Amygdala (tissue), 56 donors: ENCODE measurements at places on chromosomes 4 and X.

- DNase-seq: no peak
These were observed 538.1 kb downstream of the STIM2 start for GRCh38 chr4:27398631-27399310.

DNA sequence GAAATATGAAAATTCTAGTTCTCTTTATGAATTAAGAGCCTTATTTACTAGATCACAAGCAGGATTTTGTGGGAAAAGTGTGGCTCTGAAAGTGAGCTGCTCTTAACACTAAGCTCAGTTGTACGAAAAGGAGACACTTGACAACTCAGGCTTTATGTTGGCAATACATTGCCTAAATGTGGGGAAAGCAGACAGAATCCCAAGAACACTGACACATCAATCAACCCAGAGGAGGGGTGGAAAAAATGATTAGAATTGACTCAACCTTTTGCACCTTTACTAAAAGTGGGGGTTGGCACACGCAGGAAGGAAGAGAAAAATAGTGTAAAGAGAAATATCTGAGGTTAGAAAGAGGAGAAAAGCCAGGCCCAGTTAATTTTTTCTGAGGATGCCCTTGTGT is 61.6 kb downstream of the CHST7 start:
- no peak for DNase-seq

DNA sequence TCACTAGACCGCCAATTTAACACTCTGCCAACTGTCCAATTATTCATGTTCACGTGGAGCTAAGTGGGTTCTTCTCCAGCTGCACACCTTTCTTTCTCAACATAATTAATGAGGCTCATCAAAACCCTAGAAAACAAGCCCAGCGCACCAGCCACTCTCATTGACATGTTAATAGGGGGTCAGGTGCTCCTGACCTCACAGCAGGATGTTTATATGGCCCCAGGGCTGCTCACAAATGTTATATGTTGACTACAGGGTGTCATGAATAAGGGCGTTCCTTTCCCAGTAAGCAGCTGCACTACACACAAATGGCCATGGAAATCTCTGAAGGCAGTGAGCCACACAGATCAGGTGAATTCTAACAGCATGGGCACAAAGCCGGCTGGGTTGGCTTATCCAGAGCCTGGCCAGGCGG is 209.8 kb downstream of the MGST2 start:
- DNase-seq: no peak

DNA sequence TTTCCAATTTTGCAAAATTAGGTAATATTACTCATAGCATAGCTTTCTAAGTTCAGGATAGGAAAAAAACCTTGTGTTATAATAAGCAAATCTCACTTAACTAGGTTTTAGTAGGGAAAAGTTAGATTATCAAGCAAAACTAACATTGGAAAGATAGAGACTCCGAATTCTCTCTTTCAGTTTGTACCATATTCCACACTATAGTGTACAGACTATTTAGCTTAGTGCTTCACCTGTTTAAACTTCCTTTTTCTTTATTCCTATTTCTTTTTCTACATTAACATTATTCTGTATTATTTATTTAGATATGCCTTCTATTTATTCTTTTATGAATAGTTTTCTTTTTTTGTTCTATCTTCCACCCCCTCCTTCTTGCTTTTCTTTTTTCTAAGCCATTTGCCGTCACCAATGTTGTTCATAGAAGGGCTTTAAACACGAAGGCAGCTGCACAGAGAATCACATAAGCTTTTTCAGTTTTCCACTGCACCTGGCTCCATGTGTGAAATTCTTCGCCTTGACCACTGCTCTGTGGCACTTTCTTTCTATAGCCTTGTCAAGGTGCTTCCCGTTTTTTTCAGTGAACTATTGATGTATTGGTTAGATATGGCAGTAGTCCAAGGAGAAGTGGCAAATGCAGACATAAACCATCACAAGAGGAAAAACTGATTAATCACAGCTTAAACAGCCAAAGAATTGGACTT is 8.5 kb downstream of the PCDH10 start:
- no peak for DNase-seq

- no peak for DNase-seq
These were observed 77.1 kb upstream of the EPHA5 start for GRCh38 chr4:65747386-65747785.

DNA sequence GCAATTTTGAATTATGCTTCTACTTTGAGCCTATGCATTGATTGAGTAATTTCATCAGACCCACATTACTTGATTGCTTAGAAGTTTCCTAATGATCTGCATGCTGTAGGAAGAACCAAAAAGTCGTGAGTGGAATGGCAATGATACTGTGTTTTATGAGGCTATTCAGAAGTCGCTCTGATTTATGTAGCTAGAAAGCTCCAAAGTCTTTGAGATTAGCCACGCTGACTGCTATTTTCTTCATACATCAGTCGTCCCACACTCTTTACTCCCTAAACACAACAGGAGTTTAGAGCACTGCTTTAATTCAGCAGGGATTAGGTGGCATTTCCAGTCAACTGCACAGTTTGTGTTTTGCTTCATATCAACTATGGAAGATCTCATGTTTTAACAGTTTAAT is 4.1 kb downstream of the GRID2 start:
- DNase-seq: no peak

- DNase-seq: no peak
These were observed 7.8 kb downstream of the DIAPH2 start for GRCh38 chrX:96692454-96692853.

- no peak for DNase-seq
These were observed 182.9 kb downstream of the AFAP1 start for GRCh38 chr4:7756561-7757355.

- no peak for DNase-seq
These were observed 110.8 kb downstream of the GBA3 start for GRCh38 chr4:22803512-22803911.

- no peak for DNase-seq
These were observed 2.1 kb downstream of the BRWD3 start for GRCh38 chrX:80807606-80807991.

DNA sequence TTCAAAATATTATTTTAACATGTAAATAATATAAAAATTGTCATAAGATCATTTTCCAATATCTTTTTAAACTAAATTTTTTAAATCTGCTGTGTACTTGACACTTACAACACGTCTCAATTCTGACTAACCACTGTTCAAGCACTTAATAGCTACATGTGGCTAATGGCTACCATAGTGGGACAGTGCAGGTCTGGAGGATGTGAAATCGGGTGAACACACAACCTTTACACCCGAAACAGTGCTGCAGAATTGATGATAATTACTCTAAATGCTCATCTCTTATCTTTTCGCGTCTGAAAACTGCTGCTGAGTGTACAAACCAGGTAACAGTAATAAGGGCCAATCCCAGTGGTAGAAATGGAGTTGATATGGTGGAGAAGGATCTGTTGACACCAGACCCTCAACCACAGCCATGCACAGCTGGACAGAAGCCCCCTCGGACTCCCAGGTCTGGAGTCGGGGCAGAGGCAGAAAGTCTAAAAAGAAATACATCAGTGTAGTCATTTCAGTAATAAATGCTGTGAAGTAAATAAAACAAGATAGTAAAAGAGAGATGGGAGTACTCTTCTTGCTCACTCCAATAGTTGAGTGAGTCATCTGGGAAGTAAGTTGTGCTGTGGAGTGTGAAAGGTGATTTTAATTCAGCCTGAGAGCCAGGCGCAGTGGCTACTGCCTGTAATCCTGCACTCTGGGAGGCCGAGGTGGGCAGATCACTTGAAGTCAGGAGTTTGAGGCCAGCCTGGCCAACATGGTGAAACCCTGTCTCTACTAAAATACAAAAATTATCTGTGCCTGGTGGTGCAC is 150.0 kb downstream of the CBR4 start:
- no peak for DNase-seq

DNA sequence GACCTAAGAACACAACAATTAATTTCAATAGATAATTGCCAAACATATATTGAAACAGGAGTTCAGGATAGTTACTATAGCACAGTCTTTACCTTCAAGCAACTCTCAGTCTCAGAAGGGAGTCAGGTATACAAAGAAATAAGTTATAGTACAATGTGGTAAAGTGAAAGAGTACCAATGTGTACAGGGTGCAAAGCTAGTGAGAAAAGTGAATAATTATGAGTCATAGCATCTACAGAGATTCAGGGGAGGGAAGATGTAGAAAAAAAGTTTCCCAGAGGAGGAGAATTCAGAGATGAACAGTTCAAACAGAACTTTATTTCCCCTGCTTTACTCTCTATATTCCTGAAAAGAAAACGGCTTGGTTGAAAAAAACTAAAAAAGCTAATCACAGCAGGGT is 22.7 kb upstream of the DKK2 start:
- no peak for DNase-seq

GRCh38 chr4:99696801-99697200 is 39.2 kb upstream of the C4orf54 start:
- no peak for DNase-seq

GRCh38 chr4:1099684-1100335 is 13.6 kb downstream of the RNF212 start:
- no peak for DNase-seq

DNA sequence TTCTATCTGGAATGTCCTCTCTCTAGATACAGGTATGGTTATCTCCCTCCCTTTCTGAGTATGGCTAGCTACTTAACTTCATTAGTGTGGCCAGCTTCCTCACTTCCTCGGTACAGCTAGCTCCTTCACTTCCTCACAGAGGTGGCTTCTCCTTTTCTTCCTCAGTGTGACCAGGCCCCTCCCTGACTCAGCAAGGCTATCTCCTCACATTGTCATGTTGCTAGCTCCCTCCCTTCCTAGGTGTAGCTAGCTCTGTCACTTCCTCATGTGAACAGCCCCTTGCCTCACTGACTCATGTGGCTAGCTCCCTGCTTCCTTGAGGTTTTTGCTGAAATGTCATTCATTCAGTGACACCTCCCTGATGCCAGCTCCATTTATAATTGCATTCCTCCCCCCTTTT is 67.3 kb upstream of the DDIT4L start:
- DNase-seq: no peak

DNA sequence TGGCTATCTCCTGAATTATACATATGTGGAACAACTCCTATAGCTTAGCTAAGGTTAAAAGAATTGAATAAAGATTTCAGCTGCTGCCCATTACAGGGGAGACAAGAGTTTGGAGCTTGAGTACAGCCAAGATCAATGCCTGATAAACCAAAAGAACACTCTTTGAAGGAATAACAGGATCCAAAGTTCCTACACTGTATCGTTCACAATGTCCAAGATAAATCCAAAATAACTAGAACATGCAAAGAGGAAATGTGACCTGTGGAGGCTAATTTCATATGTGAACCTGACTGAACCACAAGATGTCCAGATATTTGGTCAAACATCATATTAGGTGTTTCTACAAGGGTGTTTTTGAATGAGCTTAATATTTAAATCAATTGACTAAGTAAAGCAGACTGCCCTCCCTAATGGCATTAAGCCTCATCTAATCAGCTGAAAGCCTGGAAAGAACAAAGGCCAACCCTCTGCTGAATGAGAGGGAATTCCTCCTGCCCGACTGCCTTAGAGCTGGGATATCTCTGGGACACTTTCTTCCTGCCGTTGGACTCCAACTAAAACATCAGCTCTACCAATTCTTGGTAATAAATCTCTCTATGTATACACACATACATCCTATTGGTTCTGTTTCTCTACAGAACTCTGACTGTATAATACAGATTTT is 19.2 kb downstream of the RFC1 start:
- no peak for DNase-seq

- no peak for DNase-seq
These were observed 25.2 kb downstream of the P2RY8 start for GRCh38 chrX:1511829-1512228.

- DNase-seq: no peak
These were observed 7.5 kb downstream of the PPEF1 start for GRCh38 chrX:18714910-18715309.

GRCh38 chr4:14383652-14384051 is 618.6 kb upstream of the CPEB2 start:
- no peak for DNase-seq

- DNase-seq: no peak
These were observed 12.2 kb upstream of the WFS1 start for GRCh38 chr4:6257247-6258025.

- DNase-seq: no peak
These were observed 422.9 kb downstream of the SPRY1 start for GRCh38 chr4:123819362-123820035.

DNA sequence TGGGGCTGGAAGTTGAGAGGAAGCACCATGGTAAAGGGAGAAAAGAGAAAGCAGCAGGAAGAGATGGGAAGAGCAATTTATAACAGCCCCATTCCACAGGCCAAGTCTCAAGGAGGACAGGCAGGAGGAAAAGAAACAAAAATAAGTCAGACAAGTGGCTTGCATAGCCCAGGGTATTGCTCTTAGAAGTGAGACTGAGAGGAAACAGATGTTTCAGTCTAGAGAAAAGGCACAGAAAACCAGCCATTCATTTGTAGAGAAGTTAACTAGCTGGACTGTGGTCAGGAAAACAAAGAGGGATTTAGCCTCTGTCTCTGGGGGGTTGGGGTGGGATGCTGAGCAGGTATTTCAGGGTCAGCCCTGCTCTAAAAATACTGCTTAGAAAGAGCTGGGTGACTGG is 175.0 kb upstream of the ARHGEF9 start:
- no peak for DNase-seq

DNA sequence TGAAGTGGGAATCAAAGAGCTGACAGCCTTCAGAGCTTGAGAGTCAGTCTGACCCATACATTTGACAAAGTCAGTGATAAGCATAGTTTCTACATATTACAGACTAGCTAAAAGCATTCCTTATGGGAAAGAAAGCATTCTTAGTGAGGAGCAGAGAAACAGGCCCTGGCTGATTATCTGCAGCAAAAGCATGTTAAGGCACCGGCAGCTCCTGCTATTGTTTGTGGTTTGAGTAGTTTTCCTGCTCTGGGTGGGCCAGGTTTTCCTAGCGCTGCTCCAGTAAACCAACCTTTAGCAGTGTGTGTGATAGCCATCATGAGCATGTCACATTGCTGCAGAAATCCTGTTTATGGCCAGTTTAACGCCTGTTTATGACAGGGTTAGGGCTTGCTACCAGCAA is 51.6 kb upstream of the WDR1 start:
- DNase-seq: no peak

DNA sequence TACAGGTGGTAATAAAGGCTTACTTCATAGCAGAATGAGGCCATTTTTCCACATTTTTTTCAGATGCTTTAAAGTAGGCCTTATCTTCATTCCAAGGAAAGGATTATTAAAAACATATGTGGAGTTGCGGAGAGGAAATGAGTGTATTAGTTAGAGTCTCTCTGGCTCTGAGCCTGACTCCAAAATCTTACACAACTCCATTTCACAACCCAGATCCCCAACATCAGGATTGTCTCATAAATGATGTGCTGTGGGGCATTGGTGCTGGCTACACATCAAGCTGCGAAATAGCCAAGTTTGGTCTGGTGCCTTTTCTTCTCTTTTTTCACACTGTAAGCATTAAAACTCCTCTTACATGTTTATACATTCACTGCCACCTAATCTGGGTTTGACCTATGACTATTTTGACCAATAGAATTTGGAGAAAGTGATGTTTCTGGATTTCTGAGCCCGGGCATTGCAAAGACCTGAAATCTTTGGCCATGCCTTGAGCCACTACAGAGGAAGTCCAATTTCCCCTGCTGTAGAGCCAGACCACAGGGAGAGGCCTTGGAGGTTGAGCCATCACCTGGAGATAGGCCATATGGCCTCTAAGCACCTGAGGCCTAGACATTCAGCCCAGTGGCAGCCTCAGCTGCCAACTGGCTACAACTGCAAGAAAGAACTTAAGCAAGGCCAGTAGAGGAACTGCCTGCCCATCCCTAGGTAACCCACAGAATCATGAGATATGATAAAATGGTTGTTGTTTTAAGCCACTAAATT is 16.7 kb upstream of the SOD3 start:
- DNase-seq: no peak

GRCh38 chr4:57074744-57075143 is 35.4 kb downstream of the IGFBP7 start:
- DNase-seq: no peak
